ENCODE measurements at places on chromosomes 2 and 18.

GRCh38 chr18:32763293-32763692 lies 9.5 kb downstream of the KLHL14 start:
- no peak for DNase-seq

DNA sequence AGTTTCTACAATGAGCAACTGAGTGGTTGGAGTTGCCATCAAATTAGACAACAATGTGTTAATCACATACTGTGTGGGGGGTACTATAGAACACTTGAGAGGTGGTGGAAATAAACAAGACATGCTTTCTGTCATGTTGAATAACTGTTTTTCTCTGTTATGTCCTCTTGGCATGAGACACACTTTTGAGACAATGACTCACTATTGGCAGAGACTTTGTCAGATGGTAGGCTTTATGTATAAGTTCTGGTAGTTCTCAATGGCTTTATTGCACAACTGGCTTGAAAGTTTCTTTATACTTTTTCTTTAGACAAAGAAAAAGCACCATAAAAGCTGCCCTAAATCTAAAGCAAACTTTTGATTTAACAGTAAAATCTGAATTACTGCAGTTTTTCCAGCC lies 578.7 kb downstream of the ADCYAP1 start:
- DNase-seq = no peak

DNA sequence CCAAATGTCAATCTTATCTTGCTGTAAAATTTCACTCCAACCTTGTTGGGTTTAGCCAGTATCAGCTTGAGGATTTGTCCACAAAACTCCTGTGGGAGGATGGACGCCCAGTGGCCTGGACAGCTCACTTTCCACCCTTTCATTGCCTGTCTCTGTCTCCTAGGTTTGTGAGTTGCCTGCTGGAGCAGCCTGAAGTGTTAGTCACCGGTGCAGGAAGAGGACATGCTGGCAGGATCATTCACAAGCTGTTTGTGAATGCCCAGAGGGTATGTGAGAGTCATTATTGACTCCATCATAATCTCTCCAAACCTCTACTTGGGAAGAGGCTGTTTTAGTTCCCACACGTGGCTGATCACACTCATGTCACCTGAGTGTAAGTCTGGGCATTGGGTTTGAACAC lies 112.3 kb downstream of the RAB3GAP1 start:
- DNase-seq = no peak

GRCh38 chr2:71250935-71251334 lies 24.0 kb upstream of the PAIP2B start:
- no peak for DNase-seq

DNA sequence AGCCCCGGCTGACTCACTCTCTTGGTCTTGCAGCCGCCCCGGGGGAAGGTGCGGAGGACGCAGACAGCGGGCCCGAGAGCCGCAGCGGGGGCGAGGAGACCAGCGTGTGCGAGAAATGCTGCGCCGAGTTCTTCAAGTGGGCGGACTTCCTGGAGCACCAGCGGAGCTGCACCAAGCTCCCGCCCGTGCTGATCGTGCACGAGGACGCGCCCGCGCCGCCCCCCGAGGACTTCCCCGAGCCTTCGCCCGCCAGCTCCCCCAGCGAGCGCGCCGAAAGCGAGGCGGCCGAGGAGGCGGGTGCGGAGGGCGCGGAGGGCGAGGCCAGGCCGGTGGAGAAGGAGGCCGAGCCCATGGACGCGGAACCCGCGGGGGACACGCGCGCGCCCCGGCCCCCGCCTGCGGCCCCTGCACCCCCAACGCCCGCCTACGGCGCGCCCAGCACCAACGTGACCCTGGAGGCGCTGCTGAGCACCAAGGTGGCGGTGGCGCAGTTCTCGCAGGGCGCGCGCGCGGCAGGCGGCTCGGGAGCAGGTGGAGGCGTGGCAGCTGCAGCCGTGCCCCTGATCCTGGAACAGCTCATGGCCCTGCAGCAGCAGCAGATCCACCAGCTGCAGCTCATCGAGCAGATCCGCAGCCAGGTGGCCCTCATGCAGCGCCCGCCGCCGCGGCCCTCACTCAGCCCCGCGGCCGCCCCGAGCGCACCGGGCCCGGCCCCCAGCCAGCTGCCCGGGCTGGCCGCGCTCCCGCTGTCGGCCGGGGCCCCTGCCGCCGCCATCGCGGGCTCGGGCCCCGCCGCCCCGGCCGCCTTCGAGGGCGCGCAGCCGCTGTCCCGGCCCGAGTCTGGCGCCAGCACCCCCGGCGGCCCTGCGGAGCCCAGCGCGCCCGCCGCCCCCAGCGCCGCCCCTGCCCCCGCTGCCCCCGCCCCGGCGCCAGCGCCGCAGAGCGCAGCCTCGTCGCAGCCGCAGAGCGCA lies 12.7 kb downstream of the SALL3 start:
- no peak for DNase-seq

GRCh38 chr2:150876251-150876950 lies 385.3 kb downstream of the RBM43 start:
- peak; percentile 67 for DNase-seq

GRCh38 chr2:38835015-38835601 lies 40.6 kb downstream of the DHX57 start:
- no peak for DNase-seq

DNA sequence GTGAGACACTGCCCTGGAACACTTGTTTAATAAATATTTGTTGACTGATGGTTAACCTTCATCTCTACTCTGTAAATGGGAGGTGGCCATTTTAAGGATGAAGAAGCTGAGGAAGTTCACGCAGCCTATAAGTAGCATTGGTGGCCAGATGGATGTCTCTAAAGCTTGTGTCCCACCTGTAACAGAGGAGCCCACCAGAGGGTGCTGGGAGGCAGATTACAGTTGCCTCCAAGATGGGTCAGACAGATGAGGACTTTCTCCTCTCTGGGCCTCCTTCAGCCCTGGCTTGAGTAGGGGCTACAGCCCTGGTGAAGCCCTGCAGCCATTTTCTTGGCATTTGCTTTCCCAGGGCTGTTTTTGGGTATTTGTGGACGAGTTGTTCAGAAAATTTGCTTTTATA lies 45.0 kb upstream of the MCFD2 start:
- DNase-seq = no peak

DNA sequence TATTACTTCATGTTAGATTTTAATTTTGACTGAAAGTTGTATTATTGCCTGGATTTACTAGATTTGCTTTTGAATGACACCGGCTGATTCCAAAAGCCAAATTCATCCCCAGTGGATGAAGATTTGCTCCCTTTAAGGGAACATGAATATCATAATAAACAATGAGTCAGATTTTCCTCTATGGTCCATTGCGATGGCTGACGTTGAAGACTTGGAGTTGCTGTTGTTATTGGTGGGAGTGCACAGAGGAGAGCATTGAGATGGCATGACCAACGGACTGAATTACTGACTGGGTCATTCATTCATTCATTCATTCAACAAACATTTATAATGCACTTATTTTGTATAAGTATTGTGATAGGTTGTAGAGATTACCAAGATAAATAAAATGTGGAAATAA lies 33.4 kb upstream of the LYPD1 start:
- DNase-seq = no peak

DNA sequence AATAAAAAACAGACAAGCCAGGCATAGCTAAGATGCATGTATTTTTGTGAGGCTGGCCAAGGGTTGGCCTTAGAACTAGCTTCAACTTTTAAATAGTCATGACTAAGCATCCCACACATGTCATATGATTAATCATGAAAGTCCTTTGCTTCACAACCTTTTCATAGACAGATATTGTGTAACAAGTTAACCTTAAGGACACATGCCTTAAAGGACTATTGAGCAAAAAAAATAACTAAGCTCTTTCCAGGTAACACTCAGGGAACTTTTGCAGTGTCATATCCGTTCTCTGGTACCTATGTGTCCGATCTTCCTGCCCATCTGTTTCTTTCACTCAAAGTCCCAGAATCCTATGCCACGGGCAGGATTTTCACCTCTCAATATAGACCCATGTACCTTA lies 498.4 kb downstream of the STK39 start:
- DNase-seq = no peak

- no peak for DNase-seq
Observed at GRCh38 chr2:118554616-118555015, 292.8 kb downstream of the EN1 start.

DNA sequence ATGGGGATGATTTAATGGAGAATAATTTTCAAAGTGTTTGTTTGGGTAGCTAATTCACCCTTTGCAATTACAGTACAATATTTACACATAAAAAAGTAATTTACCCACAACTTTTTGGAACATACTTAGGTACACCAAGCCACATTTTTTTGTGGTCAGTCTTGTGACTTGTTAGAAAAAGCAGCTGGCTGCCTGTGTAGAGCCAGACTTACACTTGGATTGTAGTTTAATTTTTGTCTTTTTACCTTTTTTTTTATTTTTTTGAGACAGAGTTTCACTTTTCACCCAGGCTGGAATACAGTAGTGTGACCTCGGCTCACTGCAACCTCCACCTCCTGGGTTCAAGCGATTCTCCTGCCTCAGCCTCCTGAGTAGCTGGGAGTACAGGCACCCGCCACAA lies 45.4 kb downstream of the RALBP1 start:
- no peak for DNase-seq

DNA sequence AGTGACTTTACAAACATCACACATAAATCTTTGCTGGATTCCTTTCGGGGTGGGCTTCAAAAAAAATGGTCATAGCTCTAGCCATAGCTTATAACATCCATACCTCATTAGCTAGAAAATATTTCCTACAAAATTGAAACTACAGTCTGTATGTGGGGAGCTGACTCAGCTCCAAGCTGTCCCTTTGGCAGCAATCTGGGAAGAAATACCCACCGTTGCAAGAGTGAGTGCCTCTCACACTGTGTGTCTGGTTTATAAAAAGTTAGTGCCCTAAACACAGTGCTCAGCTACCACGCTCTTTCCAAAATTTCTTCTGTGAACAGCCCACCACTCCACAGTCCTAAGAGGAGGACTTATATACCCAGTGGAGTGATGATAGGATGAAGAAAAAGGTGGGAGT lies 170.1 kb downstream of the RBM43 start:
- peak; percentile 22 for DNase-seq

DNA sequence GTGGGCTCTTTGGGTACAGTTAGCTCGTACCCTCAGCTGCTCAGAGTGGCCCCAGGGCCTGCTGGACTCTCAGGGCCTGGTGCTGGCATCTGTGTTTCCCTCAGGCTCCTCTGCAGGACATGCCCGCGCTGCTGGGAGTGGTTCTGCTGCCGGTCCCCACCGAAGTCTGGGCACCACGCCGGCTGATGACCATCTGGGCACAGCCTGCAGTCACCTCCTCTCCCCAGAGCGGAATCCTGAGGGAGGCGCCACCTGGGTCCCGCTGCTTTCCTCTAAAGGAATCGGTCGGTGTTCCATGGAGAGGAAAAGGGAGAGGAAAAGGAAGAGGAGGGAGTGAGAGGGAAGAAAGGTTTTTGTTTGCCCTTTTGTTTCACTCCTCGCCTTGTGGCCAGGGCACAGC lies 43.6 kb downstream of the MC2R start:
- DNase-seq = no peak

DNA sequence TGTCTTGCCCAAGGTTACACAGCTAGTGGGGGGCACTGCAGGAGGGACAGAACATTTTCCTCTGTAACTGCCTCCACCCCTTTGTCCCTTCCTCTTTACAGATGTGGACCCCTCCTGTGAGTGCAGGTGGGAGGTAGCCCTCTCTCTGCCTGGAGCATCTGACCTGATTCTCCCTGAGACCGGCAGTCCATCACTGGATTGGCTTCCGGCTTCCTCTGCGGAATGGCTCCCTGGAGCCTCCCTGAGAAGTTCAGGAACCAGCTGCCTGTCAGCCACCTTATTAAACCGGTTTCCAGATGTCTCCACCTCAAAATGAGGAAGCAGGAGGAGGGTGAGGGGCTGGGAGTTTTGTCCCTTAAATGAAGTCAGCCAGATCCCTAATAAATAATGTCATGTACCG lies 67.3 kb upstream of the TNP1 start:
- no peak for DNase-seq

Data from right hindlimb (tissue), 1 donor.